ENCODE measurements at places on chromosomes 13 and 19. TPM values are rescaled to one million over a fixed set of nuclear protein-coding genes. Genes with fewer than 3 reads are reported as not detected.

Gene CACNA1A
- 0.35 TPM for total RNA-seq

Gene ZNF8
- 9.5 TPM for total RNA-seq

GRCh38 chr13:47549219-47549752 is 451.8 kb downstream of the SUCLA2 start:
- no peak for DNase-seq

Gene ZNF136
- total RNA-seq = 26.9 TPM

Gene WTIP
- 0.39 TPM for total RNA-seq

- no peak for DNase-seq
These were observed 192.2 kb downstream of the STK24 start for GRCh38 chr13:98384739-98385138.

Gene NAPSA
- total RNA-seq = 4.8 TPM

GRCh38 chr19:30274987-30275386 is 97.2 kb upstream of the ZNF536 start:
- no peak for DNase-seq

- no peak for DNase-seq
These were observed 253.4 kb downstream of the TEX29 start for GRCh38 chr13:111573801-111574200.

DNA sequence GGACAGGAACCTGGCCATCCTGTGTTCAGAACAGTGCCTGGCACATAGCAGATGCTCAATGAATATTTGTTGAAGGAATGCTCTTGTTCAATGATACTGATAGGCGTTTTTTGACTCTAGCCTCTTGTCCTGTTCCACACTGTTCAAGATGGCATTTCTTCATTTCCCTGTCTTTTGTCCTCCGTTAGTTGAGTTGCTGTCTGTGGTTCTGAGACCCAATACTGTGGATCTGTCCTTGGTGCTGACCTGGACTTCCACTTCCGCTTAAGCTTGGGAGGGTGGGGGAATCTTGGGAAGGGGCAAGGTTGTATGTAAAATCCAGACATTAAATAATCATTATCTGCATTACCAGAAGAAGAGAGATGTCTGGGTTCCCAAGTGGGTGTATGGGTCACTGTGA is 8.3 kb upstream of the KCNN4 start:
- no peak for DNase-seq
